Stimulated activated CD4-positive, alpha-beta T cell treated with anti-CD3 and anti-CD28 coated beads, Interleukin-1b, Interleukin-23, amount 100 ng/mL, for 4 hours (primary cell): ENCODE measurements at places on chromosomes 2 and 18.
A peak's percentile ranks its signal among the peaks of the same experiment; 100 is the strongest.

- no peak for DNase-seq
These were observed 29.3 kb downstream of the PTRHD1 start for GRCh38 chr2:24763843-24764242.

DNA sequence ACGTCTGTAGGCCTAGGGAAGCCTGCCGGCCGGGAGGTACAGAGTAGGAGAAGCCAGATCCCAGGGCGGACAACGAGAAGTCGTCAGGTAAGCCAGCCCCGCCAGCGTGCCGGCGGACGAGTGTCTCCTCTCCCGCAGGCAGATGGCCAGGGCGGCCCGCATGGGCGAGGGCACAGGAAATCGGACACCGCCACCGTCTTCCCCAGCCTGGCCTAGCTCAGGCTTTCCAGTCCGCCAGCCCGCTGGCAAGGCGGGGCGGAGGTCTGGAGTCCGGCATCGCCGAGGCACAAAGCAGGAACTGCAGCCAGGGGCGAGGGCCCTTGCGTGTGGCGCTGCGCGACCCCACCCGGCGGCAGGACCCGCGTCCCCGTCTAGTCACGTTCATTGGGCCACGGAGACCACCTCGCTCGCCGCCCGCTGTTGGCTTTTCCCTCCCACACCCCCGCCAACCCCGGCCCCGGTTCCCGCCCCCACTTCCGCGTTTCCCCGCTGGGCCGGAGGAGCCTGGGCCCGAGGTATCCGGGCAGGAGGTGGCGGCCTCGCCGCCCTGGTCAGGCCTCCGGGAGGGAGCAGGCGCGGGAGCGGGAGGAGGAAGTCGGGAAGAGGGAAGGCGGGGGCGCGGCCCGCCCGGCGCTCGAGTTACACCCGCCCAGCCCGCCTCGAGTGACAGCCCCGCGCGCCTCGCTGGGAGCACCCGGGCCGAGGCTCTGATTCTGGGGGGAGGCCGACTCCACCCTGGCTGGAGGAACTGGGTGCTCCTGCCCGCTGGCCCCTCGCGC lies at the start of gene GPD2:
GPD2 (plus strand) TSS at position 662 of the 779 bp plus-strand sequence. CDS start 39,727 bp downstream, outside the sequence.
- DNase-seq: peak; percentile 54

DNA sequence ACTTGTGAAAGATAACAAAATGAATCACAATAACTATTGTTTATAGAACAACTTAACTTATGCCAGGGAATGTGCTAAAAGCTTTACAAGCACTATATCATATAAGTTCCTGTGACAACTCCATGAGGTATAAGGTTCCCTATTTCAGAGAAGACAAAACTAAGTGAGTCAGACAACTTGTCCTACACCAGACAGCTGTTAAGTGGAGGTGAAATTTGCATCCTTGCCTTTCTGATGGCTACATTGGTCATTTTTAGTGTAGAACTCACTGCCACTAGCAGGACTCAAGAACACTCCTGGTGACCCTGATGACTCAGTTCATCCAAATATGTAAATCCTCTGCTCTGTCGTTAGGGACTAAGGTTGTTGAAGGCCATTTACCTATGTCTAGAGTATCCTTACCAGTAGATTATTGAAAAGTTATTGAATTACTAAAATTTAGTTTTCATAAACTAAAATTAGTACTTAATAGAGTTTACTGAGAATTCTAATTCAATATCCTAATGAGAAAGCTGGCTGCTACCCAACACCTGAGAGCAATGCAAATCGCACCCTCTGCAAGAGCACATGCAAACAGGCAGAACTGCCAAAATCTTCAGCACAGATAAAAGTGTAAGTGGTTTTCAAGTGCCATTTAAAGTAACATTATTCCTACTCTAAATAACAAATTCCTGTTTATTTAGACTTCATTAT lies 636.2 kb downstream of the NRXN1 start:
- DNase-seq: no peak

- DNase-seq: no peak
These were observed 583 bp downstream of the HIBCH start for GRCh38 chr2:190318931-190319554.

DNA sequence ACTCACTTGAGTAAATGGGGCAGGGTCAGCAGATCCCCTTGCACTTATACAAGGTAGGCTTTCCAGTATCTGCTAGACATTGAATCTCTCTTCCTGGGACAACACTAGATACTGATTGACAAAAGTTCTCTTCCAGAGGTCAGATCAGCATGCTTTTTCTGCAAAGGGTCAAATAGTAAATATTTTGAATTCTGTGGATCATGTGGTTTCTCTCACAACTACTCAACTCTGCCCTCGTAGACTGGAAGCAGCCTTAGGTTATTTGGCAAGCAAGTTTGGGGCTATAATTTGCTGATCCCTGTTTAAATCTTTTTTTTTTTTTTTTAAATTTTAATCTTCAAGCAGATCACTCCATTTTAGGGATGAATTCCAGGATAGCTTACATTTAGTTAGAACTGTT lies 17.4 kb upstream of the NABP1 start:
- DNase-seq: no peak

DNA sequence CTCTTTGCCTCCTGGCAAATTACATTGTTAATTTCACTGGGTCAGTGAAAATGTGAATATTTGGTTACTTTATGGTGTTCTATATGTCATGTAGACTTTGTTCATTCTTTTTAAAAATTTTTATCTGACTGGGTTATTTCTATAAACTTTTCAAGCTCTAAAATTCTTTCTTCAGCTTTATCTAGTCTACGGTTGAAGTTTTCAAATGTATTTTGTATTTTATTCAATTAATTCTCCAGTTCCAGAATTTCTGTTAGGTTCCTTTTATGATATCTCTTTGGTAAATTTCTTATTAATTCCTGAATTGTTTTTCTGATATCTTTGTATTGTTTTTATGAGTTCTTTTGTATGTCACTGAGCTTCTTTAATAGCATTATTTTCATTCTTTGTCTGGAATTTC lies 228.1 kb downstream of the LPIN1 start:
- DNase-seq: no peak

DNA sequence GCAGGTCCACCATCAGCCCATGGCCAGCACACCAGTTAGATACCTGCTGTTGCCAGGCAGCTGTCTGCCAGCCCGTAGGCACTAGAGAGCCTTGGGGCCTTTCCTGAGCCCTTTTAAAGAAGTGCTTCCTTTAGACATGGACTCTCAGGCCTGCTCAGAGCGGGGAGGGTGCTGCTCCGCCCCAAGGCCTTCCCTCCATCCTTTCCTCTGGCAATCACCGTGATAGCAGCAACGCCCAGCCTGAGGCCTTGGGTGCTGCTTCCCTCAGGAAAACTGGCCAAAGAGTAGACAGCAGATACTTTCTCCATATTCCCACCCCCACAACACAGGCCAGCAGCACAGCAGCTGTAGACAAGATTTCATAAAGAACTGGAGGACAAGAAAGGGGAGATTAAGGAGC lies 22.3 kb upstream of the C1QL2 start:
- DNase-seq: no peak

GRCh38 chr18:54125429-54125828 lies 99.0 kb downstream of the MBD2 start:
- DNase-seq: no peak

DNA sequence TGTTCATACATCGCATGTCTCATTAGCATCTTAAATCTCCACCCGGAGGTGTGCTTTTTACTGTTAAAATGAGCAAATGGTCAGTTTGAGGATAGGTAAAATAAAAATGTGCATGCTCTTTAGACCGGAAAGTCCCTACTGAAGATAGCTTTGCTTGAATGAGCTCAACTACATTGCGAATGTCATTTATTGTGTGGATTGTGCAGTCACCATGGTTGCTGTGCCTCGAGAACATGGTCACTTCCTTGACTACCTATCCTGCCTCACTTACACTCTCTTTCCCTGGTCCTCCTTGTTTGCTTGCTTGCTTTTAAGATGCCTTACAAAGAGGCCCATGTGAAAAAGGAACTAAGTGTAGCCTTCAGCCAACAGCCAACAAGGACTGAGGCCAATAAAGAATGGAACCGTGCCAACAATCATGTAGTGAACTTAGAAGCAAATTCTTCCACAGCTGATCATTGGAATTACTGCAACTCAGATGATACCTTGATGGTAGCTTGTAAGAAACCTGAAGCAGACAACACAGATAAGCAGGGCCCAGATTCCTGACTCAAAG lies 72.2 kb upstream of the BARD1 start:
- DNase-seq: no peak

GRCh38 chr2:105708697-105709096 lies 36.0 kb upstream of the NCK2 start:
- DNase-seq: no peak

DNA sequence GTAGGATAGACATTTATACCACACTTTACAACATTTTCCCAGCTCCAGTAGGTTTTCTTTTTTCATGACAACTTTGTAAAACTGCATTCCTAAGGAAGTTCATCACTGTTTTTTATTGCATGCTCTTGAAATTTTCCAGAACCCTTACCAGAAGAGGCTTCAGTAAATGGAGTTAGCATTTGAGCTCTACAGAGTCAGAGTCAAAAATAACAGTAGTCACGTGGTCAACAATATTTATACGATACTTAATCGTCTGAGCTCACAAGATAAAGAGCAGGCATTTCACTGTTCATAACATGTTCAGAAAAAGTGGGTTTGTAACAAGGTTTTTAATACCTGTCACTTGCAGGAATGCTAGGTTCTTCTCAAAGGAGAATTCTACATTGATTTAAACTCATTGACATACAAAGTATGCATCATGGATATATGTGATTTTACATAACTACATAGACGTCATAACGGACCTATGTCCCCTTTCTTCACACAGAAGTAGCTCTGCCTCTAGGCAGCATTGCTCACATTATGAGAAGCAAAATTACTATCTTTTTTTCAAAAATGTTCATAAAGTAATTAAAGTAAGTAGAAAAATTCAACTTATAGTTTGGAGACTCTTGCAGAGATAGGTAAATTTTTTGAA lies 187.0 kb upstream of the COL3A1 start:
- DNase-seq: no peak

DNA sequence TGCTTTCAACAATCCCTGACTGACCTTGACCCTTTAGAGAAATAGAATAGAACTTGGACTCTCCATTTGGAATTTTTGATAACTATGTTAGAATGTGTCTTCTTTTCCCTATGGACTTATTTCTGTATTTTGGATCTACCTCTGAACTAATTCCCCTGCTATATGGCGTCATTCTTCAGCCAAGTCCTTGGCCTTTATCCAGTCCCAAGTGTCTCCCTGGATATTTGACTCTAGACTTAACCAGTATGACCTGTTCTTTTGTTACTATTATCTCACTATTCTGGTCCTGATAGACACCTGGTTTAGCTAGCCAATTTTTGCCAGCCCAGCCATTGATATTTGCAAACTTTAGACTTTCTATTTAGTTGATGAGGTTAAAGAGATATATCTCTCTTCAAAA lies 186.8 kb downstream of the KCNS3 start:
- no peak for DNase-seq

DNA sequence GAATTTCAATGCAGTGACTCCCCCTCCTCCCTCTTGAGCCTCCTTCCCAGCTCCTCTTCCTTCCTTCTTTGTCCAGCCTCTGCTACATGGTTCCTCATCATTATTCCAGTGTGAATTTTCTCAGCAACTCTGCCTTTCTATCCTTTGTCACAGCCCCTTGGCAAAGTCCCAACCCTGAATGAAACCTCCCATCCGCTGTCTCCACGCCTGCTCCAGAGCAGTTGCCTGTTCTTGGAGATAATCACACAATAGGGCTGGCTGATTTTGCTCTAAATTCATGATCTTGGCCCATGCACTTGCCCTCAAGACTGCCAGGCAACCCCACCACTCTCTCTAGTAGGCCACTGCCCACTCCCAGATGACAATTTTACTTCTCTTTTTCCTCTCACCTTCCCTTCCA lies 61.4 kb downstream of the BCL2L11 start:
- DNase-seq: no peak
